Stimulated activated CD8-positive, alpha-beta memory T cell treated with anti-CD3 and anti-CD28 coated beads, Interleukin-2, amount 100 ng/mL, for 1 hour (primary cell): ENCODE measurements at places on chromosomes 16 and 17.
A peak's percentile ranks its signal among the peaks of the same experiment; 100 is the strongest.

DNA sequence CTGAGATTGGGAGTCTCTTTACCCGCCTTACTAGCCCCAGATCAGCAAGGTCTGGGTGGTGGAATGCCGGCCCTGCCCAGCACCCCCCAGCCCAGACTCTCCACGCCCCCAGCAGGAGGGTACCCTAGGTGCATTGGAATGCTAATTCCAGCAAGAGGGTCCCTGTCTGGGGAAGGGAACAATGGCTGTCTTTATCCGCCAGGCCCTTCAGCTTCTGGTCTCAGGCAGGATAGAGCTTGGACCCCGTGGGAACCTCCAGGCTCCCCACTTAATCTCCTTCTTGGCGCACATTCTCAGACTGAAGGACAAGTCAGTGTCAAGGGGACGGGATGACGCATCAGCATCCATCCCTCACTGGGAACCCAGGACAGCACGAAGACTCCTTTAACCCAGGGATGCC, 85.1 kb downstream of the LITAF start:
- DNase-seq = no peak

GRCh38 chr17:9237661-9238301, 216.5 kb downstream of the NTN1 start:
- no peak for DNase-seq

DNA sequence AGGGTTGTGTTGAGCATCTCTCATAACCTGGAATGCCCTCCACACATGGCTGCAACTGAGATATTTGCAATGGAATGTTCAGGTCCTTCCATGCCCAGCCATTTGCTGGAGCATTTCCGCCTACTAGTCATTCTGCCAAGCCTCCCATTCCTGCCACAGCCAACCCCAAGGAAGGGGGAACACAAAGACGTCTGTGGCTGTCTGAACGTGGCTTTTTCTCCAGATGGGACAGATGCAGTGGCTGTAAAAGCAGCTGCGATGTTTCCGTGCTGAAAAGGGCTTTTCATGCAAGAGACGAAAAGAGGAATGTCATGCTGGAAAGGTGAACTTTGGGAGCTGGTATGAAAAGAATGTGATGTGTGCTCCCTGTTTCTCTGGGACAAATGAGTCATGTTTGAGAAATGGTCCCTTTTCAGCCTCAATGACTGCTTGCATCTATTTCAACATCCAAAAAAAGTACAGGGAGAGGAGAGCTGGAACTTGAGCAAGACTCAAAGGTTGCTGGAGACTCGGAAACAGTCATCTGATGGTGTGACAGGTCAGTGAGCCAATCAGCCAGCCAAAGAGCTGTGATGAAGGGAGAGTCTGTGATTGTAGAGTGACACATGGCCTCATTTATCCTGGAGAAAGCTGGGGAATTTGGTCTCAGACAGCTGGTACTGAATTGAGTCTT, 208.9 kb downstream of the SHISA9 start:
- no peak for DNase-seq

DNA sequence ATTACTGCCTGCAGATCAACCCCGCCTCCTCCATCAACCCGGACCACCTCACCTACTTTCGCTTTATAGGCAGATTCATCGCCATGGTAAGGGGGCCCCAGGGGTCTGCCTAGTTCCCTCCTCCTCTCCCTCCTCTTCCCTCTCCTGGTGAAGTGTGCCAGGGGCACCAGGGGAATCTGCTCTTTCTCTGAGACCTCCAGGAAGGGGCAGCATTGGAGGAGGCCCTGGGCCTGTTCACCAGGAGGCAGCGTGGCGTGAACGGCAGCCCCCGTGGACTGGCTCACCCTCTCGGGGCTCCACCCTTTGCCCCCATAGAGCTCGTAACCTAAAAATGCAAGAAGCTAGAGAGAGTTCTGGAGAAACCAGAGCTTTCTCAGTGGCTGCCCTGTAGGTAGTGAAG, 17.1 kb upstream of the CLEC18A start:
- no peak for DNase-seq

DNA sequence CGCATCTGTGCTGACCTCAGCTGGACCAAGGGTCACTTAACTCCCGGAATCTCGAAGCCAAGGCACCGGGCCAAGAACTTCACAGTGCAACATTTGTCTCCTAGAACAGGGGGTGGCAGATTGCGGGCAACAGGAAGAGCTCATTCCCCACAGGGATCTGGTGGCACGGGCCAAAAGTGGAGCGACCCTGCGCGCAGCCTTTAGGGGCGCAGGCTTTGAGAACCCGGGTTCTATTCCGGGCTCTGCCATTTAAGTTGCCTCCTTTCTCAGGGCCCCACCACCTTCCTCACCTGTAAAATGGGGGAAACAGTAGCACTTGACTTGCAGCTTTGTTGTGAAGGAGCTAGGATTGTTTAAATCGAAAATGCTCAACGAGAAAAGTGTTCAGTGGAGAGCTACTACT, 651 bp downstream of the SHMT1 start:
- no peak for DNase-seq

DNA sequence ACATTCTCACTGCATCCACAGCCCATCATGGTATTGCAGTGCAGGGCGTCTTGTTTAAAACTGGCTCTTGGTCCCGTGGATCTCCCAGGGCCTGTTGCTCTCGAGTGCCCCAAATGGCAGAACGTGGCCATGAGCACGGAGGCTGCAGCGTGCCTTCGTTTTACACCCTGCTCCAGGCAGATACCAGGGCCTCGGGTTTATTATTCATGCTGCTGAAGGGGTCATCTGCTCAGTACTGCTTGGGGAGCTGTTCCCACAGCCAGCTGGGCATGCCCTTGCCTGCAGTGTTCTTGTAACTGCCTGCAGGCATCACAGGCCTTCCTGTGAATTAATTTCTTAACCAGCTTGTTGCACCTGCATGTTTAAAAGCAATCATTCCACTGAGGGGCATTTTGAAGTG, 129.7 kb upstream of the CHMP6 start:
- peak; percentile 24 for DNase-seq

GRCh38 chr16:48262631-48263030, 15.3 kb upstream of the ABCC11 start:
- no peak for DNase-seq

- no peak for DNase-seq
These were observed 318.4 kb downstream of the SEC14L1 start for GRCh38 chr17:77459018-77459755.

- DNase-seq = no peak
These were observed 10.6 kb downstream of the ZNF668 start for GRCh38 chr16:31063495-31063842.
